Ascending aorta (tissue), 2 donors: ENCODE measurements at places on chromosomes 13 and 19.
A peak's percentile ranks its signal among the peaks of the same experiment; 100 is the strongest.

DNA sequence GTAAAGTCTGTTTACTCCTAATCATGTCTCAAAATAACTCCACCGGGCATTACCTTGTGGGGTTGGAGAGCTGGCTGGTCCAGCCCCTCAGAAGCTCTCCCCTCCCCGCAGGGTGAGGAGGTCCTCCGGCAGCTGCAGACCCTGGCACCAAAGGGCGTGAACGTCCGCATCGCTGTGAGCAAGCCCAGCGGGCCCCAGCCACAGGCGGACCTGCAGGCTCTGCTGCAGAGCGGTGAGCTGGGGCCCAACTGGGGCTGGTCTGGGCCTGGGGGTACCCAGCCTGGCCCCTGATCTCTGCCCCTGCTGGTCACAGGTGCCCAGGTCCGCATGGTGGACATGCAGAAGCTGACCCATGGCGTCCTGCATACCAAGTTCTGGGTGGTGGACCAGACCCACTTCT is 20.2 kb downstream of the HIPK4 start:
- no peak for DNase-seq

DNA sequence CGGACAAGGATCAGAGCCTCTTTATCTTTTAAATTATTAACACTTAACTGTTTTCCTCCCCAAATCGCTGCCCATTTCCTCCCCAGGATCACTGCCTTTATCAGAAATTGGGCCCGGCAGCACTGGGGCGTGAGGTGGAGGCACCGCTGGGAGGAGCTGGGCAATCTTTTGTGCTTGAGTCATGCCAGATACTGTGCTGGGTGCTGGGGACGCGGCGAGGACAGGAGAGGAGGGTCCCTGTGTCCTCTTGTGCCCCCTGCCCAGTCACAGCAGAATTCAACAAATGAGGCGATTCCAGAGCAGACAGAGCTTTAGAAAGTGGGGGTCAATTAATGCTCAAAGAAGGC is 347.8 kb downstream of the ZNF536 start:
- DNase-seq = no peak

DNA sequence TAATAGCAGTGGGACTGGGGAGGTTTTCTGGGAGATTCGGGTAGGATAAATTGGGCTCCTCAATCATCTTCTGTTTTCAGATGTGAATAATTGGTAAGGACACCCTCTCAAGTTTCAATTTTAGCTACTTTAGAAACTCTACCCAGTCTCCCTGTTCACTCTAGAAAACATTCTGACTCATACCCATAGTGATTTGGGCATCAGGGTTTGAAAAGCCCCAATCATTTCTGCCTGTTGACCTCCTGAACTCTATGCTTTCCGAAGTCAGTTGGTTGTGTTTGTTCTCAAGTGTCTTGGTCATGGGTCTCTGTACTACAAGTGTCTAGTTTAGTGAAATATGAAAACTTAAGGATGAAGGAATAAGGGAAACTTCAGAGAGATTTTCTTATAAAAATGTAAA is 911.3 kb upstream of the GPC6 start:
- DNase-seq = no peak

DNA sequence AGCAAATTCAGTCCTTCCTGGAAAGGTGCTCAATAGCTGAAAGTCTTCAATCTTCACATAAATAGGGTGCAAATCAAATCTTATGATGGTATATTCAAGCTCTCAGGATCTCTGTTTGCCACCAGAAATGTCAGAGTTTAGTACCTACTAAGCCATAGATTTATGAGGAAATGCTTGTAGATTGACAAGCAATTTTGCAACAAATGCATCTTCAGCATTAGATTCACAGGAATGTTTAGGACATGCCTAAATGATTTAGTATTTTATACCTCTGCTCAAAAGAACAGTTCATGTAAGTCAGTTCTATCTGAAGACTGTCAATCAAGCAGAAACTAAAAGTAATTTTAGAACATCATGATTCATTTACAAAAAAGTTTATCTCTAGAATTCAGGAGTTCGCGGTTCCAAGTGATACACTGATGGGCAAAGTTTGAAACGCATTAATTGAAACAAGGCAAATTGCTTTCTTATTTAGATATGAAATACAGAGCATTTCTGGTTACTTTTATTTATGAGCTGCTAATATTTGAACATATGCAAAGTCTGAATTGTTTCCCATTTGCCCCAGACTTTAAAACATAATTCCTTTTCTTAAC is 65.7 kb downstream of the DACH1 start:
- DNase-seq = no peak

DNA sequence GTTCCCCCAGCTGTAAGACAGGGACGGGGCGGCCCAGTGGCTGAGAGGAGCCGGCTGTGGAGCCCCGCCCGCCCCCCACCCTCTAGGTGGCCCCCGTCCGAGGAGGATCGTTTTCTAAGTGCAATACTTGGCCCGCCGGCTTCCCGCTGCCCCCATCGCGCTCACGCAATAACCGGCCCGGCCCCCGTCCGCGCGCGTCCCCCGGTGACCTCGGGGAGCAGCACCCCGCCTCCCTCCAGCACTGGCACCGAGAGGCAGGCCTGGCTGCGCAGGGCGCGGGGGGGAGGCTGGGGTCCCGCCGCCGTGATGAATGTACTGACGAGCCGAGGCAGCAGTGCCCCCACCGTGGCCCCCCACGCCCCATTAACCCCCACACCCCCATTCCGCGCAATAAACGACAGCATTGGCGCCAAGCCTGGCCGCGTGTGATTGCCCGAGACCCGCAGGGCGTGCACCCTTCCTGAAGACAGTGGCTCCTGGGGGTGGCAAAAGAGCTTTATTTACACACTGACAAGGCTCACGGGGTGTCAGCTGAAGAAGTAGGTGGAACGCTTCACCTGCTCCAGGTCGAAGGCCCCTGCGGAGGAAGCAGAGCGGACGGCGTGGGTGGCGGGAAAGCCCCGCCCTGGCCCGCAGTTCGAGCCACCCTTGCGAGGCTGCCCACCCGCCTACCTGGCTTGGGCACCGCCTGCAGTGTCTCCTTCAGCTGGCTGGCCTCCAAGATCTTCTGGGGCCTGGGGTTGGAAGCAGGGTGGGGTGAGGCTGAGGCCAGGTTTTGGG is 16.4 kb downstream of the POLRMT start:
- DNase-seq = no peak

GRCh38 chr19:56423985-56424353 is 19.8 kb downstream of the ZNF583 start:
- DNase-seq = no peak

DNA sequence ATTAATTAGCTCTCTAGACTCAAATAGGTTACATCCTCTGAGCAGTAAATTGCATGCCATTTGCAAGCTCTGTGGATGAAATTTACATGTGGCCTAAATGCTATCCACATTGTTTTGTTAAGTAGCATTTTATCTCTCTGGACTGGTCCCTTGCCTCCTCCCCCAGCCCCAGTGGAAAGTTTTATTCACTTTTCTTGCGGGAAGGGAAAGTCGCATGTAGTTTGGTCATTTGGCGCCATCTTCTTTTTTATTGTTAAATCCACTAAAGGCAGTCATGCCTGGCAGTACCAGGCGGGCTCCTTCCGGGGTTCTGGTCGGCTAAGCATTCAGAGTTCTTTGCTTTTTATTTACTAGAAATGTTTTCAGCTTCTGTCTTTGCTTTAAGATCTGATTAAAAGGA is 188.7 kb downstream of the TM9SF2 start:
- DNase-seq = no peak

GRCh38 chr13:46476174-46476573 is 76.8 kb upstream of the LRCH1 start:
- DNase-seq = no peak

DNA sequence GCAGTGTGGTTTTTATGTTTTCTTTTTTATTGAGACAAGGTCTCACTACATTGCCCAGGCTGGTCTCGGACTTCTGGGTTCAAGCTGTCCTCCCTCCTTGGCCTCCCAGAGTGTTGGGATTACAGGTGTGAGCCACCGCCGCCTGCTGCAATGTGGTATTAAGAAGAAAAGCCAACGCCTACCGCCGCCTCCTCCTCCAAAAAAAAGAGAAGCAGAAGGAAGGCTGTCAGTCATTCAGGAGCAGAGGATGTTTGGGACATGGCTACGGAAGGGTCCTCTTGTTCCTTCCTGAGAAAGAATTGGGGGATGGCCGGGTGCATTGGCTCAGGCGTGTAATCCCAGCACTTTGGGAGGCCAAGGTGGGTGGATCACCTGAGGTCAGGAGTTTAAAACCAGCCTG is 1.2 kb downstream of the PPP1R37 start:
- DNase-seq = no peak

GRCh38 chr19:23993440-23993839 is 78.8 kb downstream of the ZNF726 start:
- DNase-seq = no peak

DNA sequence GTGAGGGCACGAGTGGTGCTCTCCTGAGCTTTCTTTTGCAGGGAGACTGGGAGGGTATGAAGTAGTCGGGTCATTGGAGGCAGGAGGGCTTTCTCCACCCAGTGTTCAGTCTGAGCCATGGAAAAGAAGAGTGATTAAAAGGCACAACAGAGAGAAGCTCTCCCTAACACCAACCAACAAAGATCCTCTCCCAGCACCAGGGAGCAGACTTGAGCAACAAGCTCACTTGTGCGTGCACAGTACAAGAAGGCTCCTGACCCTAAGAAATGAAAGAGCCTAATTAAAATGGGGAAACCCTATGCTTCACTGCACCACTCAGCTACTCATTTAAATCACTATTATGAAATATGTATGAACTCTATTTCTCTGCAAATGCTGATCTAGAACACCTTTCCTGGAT is 276.3 kb upstream of the SOX21 start:
- no peak for DNase-seq

DNA sequence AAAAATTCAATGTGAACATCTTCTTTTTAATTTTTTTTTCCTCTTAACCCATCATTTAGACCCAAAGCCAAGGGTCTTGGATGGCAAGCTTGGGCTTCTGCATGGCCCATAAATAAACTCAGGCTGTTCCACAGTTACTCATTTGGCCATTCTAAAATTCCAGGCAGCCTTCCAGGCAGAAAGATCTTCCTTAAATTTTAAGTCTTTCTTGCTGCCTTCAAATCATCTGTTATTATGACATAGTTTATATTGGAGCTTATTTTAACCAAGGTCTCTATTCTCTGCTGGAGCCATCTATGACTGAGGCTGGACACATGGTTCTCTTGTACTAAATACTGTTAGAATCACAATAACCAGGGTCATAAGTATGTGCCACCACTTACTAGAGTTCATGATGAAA is 317.3 kb upstream of the MAB21L1 start:
- DNase-seq = no peak

GRCh38 chr19:41296433-41296871 is 13.5 kb upstream of the CCDC97 start:
- DNase-seq = no peak

- DNase-seq = peak; percentile 92
These were observed 42.7 kb downstream of the ADPRHL1 start for GRCh38 chr13:113410472-113411201.

- DNase-seq = no peak
These were observed 71.0 kb upstream of the SLC15A1 start for GRCh38 chr13:98823442-98823841.

- DNase-seq = no peak
These were observed 124.0 kb downstream of the ITGBL1 start for GRCh38 chr13:101576455-101576854.

DNA sequence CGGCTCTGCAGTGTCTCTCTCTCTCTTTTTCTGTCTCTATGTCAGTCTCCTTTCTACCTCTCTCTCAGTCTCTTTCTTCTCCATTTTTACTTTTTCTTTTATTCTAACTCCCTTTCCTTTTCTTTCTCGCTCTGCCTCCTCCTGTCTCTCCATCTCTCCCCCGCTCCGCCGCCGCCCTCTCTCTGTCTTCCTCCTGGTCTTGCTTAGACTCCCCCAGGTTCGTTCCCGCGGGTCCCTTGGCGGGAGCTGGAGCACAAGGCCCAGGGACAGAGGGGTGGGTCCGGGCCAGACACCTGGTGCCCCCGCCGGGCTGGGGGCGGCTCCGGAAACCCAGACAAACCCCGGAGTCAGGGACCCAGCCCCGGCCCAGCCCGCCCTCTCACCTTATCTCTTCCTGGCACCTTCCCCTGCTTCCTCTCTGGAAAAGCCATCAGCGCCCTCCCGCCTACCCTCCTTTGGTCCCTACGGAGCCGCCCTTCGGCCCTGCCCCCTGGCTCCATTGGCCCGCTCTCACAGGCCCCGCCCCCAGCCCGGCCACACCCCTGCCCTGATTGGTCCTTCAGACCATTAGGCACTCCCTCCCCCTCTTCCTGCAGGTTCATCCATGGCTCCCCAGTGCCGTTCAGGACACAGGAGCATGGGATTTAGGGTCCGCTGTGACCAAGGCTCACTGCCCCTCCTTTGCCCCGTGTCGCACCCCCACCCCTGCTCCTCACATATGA is 15.4 kb upstream of the NOP53 start:
- DNase-seq = no peak

DNA sequence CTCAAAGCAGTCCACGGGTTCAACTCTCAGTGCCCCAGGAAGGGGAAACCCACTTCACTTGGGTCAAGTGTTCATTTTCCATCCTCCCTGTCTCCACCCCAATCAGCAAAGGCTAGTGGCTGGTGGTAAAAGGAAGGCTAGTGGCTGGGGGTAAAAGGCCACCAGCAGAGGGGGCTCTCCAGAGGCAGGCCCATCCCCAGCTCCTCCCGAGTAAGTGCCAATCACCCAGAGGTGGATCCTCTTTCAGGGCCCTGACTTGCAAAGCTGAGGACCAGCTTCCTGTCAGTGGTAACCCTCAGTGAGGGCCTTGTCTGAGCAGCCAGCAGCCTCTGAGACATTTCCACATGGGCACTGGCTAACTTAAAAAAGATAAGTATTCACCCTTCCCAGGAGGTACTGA is 22.0 kb upstream of the TPT1 start:
- no peak for DNase-seq

GRCh38 chr13:100666124-100666523 is 8.5 kb downstream of the TMTC4 start:
- DNase-seq = no peak

- no peak for DNase-seq
These were observed 10.7 kb upstream of the CCDC124 start for GRCh38 chr19:17922138-17922537.

DNA sequence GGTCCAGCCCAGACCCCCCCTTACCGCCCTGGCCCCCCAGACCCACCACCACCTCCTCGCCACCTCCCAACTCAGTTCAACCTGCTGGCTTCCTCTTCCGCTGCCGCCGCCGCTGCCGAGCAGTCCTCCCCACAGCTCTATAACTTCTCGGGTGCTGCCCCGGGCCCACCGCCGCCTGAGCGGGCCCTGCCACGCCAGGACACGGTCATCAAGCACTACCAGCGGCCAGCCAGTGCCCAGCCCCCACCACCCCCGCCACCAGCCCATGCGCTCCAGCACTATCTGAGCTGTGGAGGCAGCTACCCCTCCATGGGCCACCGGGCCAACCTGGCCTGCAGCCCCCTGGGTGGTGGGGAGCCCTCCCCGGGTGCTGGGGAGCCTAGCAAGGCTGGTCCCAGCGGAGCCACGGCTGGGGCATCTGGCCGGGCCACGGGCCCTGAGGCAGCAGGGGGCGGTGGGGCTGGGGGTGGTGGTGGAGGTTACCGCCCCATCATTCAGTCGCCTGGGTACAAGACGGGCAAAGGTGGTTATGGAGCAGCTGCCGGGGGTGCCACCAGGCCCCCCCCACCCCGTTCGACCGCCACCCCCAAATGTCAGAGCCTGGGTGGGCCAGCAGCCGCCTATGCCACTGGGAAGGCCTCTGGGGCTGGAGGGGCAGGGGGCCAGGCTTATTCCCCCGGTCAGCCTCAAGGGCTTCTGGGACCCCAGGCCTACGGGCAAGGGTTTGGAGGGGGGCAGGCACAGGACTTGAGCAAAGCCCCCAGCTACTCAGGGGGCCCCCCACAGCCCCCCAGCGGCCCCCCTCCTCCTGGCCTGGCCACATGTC is 4.2 kb downstream of the PRR12 start:
- no peak for DNase-seq

GRCh38 chr19:16376649-16377048 is 52.0 kb downstream of the KLF2 start:
- DNase-seq = no peak

- no peak for DNase-seq
These were observed 169.2 kb upstream of the NBEA start for GRCh38 chr13:34772881-34773280.
